ENCODE measurements at places on chromosomes 4 and X.

- DNase-seq = peak; percentile 56
Measured at GRCh38 chr4:101081695-101082369, 265.5 kb downstream of the PPP3CA start.

- DNase-seq = no peak
Measured at GRCh38 chrX:11347300-11347699, 54.1 kb downstream of the AMELX start.

DNA sequence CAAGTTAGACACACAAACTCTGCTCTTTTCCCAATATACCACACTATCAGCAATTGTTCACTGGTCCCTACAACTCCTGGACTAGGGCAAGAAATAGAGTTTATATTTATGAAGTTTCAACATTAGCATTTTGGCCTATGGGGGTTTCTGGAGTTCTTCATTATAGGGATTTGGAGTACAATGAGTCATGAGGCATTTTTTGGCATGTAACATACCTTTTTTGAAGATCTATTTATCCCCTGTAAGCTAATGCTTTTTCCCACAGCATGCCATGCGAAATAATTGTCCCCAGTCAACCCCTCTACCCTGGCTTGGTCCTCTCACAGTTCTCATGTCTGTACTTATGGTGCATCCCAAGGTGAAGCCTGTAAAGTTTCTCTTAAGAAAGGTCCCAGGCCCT is 36.7 kb upstream of the EDA2R start:
- peak; percentile 50 for DNase-seq

DNA sequence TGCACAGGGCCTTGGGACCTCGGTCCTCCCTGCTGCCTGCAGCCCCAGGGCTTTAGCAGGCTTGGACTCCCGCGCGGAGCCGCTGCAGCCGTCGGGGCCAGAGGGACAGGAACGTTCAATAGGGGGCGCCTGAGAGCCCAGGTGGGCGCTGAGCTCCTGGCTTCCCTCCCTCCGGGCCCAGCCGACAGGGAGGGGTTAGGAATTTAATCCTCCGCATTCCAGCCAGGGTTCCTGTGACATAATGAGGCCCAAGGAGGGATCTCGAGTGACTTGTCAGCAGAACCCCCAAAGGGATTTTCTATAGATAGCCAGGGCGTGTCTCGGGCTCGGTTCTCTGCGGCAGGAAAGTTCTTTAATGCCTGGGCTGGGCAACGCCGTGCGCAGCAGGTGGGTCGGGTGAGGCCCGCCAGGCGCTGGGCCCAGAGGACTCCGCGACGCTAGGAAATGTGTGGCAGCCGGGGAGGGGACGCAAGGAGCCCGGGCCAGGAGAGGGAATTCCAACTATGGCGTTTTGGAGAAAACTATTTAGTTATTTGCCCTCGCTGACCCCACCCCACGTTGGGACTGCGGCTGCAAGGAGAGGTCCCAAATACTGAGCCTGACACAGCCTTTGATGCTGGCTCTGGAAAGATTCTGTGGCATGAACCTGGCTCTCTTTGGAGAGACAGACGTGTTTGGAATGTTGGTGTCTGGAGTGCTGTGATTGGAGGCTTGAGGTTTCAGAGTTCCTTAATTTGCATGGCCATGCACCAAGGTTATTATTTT is 285.2 kb upstream of the GATB start:
- DNase-seq = no peak

GRCh38 chrX:95629737-95630136 is 1054.9 kb upstream of the DIAPH2 start:
- DNase-seq = peak; percentile 9

GRCh38 chrX:129777218-129778030 is 2.3 kb upstream of the SASH3 start:
- DNase-seq = no peak

- no peak for DNase-seq
Measured at GRCh38 chrX:23398570-23398969, 63.9 kb downstream of the PTCHD1 start.

- DNase-seq = peak; percentile 58
Measured at GRCh38 chr4:51943221-51943620, 76.9 kb downstream of the LRRC66 start.

DNA sequence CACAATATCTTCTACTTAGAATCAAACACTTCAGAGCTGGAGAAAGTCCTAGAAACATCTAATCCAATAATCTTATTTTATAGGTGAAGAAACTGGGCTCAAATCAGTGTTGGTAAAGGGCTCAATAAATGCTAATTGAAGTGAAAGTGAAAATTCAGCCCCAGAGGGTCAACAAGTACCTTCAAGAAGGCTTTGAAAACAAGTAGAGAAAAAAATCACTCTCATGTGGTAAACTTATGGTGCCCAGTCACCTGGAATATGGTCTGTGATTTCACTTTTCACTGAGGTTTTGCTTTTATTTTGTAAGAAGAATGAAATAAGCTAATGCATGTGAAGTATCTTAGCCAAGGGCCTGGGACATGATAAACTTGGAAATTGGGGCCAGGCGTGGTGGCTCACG is 29.1 kb upstream of the EIF4E start:
- DNase-seq = no peak

GRCh38 chr4:151323667-151324066 is 1.7 kb downstream of the SH3D19 start:
- DNase-seq = peak; percentile 7

DNA sequence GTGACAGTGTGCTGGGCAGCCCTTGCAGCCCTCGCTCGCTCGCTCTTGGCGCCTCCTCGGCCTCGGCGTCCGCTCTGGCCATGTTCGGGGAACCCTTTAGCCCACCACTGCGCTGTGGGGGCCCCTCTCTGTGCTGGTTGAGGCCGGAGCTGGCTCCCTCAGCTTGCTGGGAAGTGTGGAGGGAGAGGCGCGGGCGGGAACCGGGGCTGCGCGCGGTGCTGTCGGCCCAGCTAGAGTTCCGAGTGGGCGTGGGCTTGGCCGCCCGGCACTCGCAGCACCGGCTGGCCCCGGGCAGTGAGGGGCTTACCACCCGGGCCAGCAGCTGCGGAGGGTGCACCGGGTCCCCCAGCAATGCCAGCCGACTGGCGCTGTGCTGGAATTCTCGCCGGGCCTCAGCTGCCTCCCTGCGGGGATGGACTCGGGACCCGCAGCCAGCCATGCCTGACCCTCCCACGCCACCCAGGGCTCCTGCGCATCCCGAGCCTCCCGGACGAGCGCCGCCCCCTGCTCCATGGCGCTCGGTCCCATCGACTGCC is 770.1 kb upstream of the GALNTL6 start:
- no peak for DNase-seq

DNA sequence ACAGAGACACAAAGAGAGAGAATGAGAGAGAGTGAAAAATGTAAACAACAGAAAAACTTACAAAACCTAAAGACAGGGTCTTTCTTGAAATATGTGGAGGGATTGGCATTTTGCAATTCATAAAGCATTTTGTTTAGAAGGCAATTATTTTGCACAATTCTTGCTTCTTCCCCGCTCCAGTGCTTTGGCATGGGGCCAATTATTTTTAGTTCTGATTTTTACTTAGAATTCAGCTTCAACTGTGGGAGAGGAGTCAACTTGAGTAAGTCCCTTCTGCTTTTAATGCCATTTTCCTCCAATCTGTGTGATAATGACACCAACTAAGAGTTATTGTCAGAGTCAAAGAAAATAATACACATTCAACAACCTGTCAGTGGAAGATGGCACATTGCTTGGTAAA is 1051.9 kb downstream of the NLGN4X start:
- peak; percentile 0 for DNase-seq

DNA sequence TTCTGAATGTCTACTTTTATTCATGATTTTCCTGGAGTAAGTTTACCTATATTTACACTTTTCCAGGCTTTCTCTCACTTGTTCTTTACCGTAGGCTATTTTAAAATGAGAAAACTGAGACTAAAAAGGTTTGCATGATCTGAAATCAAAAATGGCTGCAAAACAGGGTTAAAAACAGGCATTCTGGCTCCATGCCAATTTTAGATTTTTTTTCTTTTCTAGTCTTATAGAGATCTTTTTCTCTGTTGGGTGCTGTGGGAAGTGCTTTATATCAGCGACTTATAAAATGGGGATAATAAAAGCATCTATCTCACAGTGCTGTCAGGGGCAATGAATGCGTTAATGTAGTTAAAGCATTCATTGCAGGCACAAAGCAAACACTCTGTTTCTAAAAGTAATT is 294.8 kb downstream of the PACRGL start:
- DNase-seq = no peak

- no peak for DNase-seq
Measured at GRCh38 chrX:46407753-46408130, 137.5 kb downstream of the ZNF674 start.

DNA sequence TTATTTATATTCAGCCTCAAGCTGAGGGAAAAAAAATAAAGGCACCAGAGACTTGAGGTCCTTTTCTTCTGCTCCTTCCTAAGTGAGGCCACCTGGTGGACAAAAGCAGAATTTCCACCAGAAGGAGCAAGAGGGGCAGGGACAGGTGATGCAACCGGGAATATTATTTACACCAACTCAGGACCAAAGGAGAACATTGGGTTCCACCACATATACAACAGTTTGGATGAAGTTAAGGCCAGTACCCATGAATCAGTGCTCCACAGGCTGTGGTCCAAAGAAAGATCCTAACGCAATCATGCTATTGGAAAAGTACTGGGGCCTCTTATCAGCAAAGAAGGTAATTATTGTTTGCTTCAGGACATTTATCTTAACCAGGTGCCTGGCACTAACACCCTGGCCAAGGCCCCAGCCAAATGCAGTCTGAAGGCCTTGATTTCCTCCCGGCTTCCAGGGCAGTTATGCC is 57.4 kb downstream of the TSC22D3 start:
- peak; percentile 92 for DNase-seq

GRCh38 chr4:139035650-139036049 is 20.1 kb downstream of the NOCT start:
- DNase-seq = no peak

DNA sequence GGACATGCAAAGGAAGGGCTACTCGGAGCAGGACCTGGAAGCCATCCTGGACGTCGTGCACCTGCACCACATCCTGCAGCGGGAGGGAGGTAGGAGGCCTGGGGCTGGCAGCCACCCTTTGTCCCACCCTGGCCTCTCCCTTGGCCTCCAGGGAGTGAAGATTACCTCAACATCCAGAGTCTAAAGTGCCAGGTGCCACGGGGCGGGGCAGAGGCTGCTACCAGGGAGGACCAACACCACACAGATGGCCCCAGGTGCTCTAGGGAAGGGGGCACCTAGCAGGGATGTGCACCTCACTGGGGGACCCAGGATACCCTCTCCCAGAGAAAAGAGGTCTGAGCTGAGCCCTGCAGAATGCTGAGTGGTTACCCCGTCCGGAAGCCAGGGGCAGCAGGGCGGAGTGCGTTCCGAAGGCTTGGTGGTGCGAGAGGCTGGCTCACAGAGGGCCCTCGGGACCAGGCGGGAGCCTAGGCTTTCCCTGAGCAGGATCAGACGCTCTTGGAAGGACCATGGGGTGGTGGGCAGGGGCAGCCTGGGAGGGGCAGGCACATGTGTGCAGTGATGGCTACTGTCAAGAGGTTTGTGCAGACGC is 16.1 kb downstream of the ABCD1 start:
- no peak for DNase-seq

GRCh38 chr4:172188248-172188988 is 375.2 kb downstream of the GALNTL6 start:
- DNase-seq = no peak

DNA sequence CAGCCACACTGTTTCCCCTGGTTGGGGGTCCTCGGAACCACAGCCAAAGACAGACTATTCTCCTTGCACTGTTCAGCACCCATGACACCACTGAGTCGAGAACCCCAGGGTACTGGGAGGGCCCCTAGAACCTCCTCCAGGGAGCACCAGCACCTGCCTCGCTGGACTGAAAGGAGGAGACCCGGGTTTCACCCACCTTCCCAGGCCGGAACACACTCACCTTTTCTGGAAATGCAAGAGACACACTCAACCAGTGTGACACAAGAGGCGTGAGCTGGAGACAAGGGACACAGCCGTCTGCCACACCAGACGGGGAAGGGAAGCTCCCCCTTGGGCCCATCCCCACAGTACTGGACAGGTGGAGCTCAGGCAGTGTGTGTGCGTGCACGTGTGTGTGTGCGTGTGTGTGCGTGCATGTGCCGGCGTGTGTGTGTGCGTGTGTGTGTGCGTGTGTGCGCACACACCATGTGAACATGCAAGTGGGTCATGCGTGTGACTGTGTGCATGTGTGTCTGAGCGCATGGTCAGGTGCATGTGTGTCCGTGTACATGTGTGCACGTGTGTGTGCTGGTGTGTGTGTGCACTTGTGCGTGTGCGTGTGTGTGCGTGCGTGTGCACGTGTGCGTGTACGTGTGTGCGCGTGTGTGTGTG is 128.8 kb upstream of the NKX1-1 start:
- no peak for DNase-seq

GRCh38 chrX:24515447-24515846 is 50.4 kb downstream of the PDK3 start:
- DNase-seq = peak; percentile 30

DNA sequence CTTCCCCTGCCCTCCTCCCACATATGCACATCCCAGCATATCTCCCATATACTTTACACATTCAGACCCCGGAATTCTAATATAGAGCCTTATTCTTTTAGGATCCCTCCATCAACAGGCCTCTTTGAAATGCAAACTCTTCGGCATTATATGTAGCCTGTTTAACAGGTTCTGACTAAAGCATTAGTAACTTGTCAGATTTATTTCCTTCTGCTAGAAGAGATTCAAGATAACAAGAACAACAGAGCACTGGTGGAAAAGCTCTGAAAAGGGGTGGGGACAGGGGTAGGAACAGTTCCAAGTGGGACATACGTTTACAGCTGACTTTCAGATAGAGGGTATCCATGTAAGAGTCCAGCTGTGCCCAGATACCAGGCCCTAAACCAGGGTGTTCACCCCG is 31.7 kb upstream of the PRPS1 start:
- DNase-seq = no peak

GRCh38 chr4:147863808-147864472 is 132.1 kb downstream of the ARHGAP10 start:
- DNase-seq = no peak

DNA sequence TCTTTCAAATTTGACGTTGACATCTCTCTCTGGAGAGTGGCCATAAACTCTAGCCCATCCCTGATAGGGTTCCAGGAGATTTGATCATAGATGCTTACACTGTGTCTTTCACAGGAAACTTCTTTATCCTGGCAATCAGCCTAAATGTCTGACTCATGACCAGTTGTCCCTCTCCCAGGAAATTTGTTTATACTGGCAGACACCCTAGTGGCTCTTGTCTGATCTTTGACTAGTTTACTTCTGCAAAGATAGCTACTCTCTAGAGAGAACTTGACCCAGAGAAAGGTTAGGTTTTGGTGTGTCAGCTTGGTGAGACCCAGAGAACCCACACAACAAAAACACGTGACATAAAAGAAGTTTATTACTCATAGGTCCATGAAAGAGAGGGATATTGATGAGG is 509.8 kb downstream of the CENPC start:
- peak; percentile 97 for DNase-seq

- DNase-seq = no peak
Measured at GRCh38 chr4:14545163-14545562, 457.1 kb upstream of the CPEB2 start.

GRCh38 chrX:18887825-18888212 is 96.1 kb downstream of the PHKA2 start:
- no peak for DNase-seq

- DNase-seq = peak; percentile 9
Measured at GRCh38 chrX:80550722-80551121, 130.5 kb downstream of the TENT5D start.

GRCh38 chr4:60729194-60729593 is 470.9 kb upstream of the ADGRL3 start:
- DNase-seq = no peak

Data from MCF 10A (cell line).